Head of caudate nucleus (tissue), 42 donors: ENCODE measurements at places on chromosomes 3 and 15.
A peak's percentile ranks its signal among the peaks of the same experiment; 100 is the strongest.

DNA sequence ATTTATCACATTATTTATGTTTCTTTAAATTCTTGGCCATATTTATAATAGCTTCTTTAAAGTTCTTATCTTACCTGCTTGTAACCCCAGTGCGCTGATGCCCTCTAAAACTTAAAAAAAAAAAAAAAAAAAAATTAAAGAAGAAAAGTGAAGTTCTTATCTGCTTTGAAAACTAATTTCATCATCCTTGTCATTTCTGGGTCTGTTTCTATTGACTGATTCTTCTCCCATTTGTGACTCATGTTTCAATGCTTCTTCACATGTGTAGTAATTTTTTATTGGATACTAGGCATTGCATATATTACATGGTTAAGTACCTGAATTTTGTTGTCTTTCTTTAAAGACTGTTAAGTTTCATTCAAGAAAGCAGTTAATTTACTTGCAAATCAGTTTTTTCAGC, 3.4 kb upstream of the SEC22A start:
- DNase-seq = no peak

- no peak for DNase-seq
These were observed 9.1 kb upstream of the PRR20G start for GRCh38 chr3:127296959-127297358.

- no peak for DNase-seq
These were observed 434.7 kb upstream of the ARRDC4 start for GRCh38 chr15:97525809-97526208.

GRCh38 chr3:41138601-41139000, 60.7 kb upstream of the CTNNB1 start:
- DNase-seq = no peak

DNA sequence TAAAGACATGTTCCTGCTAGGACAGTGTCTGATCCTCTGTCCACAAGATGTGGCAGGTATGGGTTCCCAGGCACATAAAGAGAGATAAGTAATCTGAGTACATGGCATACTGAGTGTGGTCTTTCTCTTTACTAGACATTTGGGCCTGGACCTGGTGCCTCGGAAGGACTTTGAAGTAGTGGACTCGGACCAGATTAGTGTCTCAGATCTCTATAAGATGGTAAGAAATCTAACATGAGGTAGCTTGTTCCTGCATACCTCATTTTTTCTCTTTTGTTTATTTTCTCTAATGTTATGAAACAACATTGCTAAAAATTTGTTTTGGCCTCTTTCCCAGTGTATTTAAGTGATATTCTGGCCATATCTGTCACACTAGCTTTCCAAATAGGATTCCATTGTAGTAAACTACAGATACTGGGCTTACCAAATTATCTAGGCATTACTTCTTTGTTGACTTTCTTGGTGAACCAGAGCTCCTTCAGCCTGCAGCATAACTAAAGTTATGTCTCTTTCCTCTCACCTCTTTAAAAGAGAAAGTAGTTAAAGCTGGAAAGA, 309.8 kb upstream of the MANF start:
- no peak for DNase-seq

DNA sequence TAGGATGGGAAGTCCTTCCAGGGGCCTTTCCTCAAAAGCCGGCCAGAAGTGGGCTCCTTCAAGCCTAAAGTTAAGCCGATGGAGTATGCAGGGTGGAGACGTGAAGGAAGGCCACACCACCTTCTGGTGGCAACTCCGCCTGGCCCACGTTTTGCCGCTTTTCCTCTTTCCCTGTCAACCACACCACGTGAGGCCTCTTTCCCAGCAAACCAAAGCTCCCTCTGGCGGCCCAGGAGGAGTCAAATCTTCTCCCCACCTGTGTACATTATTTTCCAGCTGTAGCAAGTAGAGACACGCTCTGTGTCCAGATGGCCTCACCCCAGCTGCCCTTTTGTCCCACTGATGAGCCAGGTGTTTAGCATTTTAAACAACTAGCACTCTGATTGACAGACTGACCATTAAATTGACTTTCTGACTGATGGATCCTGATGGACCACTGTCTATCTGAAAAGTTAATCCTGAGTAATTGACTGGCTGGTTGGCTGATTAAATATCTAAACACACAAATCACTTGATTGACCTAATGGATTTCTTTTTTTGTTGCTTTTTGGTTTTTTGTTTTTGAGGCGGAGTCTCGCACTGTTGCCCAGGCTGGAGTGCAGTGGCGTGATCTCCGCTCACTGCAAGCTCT, 59.6 kb upstream of the ZBTB38 start:
- peak; percentile 60 for DNase-seq

DNA sequence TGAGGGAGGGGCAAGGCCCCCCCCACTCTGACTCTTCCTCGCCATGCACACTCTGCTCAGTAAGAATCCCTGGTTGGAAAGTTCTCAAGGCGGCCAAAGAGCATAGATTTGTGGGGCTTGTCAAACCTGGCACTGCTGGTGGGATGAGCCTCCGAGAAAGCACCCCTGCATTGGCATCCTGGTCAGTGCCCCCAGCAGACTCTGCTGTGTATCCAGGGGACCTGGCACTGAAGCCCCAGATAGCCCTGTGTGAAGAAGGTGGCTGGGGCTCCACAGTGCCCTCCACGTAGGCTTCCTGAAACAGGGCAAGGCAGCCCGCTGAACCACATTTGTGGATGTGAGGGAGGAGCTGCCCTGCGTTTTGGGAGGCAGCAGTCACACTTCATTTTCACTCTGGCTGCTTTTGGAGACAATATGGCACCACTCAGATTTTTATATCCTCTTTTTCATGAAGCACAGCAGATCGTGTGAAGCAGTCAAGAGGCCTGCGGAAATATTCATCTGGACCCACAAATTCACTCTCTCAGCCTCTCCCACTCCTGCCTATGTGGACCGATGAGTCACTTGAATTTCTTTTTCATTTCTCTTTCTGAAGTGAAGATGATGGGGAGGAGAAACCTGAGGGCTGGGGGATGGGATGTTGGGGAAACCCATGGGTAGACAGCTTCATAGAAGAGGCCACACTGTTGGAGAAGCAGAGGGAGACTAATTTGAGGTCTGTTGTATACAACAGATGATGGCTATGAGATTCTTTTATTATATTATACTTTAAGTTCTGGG, 88.7 kb upstream of the BCL6 start:
- DNase-seq = no peak

DNA sequence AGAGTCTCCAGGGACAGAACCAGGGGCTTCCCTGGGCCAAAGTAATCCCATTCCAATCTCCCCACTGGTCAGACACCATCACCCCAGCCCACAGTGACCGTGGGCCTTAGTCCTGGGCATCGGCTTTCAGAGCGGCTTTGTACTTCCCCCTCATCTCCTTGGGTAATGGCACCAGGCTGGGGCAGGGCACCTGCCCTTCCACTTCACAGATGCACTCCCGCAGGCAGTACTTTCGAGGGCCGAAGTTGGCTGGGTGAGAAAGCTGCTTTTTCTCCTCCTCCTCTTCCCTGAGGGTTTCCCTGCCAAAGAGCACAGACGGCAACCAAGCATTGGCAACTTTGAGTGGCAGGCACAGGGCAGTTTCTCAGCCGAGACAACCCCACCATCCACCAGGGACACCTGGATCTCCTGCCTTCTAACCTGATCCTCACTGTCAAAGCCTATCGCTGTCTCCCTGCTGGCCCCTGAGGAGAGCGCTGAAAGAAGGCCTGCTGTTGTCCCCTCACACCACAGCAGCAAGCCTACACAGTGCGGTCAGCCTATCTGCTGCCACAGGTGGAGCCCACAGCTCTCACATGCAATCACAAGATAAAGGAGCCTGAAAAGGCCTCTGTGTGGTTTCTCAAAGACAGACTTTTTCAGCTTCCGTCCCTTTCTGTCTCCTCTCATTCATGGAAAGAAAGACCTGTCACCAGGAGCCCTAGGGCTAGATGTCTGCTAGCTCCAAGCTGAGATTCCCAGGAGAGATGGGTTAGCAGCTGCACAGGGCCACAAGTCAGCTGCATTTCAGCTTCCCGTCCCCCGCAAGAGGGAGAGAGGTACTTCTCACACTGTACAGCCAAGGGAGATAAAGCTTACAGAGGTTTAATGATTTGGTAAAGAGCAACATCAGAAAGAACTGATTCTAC, 12.5 kb downstream of the MRPS25 start:
- no peak for DNase-seq

DNA sequence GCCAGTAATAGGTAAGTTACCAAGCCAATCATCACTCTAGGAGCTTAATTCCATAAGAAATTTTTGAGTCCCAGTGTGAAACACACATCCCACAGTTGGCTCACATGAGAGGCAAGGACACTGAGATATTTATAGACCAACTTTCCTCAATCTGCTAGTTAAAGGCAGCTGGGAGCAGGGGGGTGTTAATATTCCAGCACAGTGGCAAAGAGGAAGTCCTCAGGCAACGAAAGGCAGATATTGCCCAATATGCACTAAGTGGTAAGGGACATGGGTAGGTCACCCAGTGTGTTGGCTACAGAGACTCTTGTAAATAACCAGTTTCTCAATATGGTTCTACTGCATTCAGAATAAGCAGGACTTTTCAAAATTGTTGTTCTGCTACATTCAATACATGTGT, 61.0 kb downstream of the TOP2B start:
- no peak for DNase-seq

DNA sequence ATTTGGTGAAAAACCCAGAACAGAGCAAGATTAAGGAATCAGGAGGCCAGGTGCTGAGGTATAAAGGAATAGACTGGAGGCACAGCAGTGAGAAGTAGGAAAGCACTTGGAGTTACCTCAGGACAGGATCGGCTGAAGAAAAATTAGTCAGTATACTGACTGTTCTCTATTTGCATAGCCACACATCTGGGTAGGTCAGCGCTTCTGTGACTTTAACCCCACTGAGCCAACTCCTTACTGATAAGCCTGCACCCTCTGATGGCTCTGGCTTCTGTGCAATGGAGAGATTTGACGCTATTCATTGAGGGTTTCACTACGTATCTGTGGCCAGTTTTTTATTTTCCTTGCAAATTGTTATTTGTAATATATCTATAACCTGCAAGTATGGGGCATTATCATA, 22.3 kb downstream of the MECOM start:
- DNase-seq = no peak

- peak; percentile 78 for DNase-seq
These were observed at the start of gene SEC61A1 for GRCh38 chr3:128051837-128052594. Gene SEC61A1 (plus strand): TSS chr3:128052437. CDS start chr3:128052553, 116 bp downstream.

GRCh38 chr3:81684751-81685395, 76.6 kb downstream of the GBE1 start:
- no peak for DNase-seq

GRCh38 chr3:181265750-181266333, 276.3 kb upstream of the DNAJC19 start:
- DNase-seq = no peak

DNA sequence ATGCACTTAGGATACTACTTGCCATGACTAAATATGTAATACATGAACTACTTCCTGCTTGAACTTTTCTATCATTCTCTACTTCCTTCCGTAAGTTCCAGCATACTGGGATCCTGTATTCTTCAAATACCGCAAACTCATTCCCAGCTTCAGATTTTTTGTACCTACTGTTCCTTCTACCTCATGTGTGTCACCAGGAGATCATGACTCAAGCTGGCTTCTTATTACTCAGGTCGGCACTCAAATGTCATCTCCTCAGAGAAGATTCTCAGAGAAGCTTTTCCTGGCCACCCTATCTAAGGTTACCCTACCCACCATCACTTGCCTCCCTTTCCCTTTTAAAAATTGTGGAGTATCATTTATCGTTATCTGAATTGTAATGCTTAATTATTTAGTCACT, 66.7 kb downstream of the RFX7 start:
- DNase-seq = no peak

DNA sequence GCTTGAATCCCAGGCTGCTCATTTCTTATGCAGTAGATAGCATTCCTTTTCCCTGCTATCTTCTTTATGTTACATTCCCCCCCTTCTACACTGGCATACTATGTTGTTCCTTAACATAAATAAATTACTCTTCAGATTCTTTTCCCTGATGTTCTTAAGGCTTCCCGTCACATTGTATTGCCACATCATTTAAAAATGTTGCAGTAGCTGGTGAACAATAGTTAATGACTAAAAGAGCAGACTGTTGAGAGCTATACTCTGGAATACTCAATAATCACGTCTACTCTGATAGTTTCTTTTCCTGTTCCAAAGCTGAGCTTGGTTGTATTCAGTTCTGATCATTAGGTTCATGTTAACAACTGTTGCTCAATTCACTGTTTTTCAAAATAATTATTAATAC, 219.9 kb downstream of the CHST2 start:
- no peak for DNase-seq

- no peak for DNase-seq
These were observed 531.0 kb upstream of the NR2F2 start for GRCh38 chr15:95799286-95800200.

DNA sequence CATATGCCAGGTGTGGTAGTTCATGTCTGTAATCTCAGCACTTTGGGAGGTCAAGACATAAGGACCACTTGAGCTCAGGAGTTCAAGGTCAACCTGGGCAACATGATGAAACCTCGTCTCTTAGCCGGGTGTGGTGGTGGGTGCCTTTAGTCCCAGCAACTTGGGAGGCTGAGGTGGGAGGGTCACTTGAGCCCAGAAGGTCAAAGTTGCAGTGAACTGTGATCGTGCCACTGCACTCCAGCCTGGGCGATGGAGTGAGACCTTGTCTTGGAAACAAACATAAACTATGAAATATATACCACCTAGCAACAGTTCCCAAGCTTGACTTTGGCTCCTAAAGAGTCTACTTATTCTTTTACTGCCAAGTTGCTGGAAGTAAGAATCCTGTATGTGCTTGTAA, 30.9 kb downstream of the UBE3A start:
- DNase-seq = no peak

GRCh38 chr3:157128771-157129681, 30.9 kb downstream of the CCNL1 start:
- no peak for DNase-seq

DNA sequence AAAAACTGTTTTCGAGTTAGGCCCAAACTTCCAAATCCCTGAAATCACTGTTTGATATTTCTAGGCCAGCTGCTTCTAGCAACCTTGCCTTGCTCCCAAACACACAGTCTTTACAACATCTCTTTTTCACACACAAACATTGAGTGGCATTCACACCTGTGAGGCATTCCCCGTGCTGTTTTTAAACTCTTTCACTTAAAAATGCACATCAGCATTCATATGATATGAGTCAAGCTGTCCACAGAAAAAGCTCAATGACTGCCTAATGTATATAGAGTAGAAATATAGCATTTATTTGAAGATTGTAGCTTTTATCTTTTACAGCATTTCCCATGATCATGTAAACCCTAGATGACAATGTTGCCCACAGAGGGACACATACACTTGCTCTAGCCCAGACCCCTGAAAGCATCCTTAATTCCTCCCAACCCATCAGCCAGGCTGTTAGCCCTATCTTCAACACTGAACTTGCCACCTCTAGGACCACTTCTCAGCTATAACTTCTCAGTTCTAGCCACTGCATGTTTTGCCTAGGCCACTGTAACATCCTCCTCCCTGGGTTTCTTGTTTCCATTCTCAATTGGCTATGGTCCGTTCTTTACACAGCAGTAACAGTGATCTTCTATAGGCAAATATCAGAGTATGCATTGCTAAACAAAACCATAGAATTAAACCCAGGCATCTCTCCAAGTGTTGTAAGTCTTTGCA, 782.6 kb downstream of the DIPK2A start:
- no peak for DNase-seq
